Choroid plexus epithelial cell (primary cell): ENCODE measurements at places on chromosomes 1 and 21.

GRCh38 chr1:165533254-165533653 lies 10.5 kb upstream of the LRRC52 start:
- no peak for DNase-seq

DNA sequence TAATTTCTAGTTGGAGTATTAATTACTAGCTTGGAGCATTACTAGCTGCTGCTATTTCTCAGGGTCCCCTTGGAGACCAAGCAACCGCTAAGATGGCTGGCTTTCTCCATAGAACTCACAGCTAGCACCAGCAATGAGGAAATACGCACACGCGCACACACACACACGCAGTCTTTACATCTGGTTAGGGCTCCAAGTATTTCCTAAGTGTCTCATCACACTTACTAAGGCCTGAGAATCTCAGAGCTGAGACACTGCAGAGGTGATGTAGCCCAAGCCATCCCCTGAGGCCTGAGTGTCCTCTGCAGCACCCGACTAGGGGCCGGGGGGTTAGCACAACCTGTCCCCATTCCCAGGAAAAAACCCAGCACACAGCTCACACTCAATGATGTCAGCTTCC lies 42.5 kb downstream of the ITPKB start:
- peak; percentile 26 for DNase-seq

GRCh38 chr1:20058531-20058930 lies 11.5 kb upstream of the PLA2G5 start:
- peak; percentile 52 for DNase-seq

- DNase-seq = no peak
These were observed 260.3 kb downstream of the ASTN1 start for GRCh38 chr1:176904057-176904751.

GRCh38 chr1:236705771-236706170 lies 19.5 kb downstream of the ACTN2 start:
- no peak for DNase-seq

DNA sequence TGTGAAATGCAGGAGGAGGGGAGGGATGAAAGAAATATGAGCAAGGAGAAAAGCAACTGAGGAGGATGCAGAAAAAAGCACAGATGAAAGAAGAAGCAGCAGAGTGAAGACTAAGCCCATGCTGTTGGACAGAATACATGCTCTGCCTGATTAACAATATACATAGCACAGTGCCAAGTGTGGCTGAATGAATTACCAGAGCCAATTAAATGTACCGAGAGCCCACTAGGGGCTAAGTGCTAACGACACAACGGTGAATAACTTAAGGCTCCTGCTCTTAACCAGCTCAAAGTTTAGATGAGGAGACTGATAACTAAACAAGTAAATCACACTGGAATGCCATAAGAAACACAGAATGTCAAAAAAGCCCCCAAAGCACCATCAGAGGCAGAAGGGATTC lies 15.6 kb downstream of the CADM3 start:
- DNase-seq = no peak

- no peak for DNase-seq
These were observed 90.9 kb upstream of the KCNK1 start for GRCh38 chr1:233523047-233523446.

- DNase-seq = no peak
These were observed 54.0 kb upstream of the BOLA1 start for GRCh38 chr1:149845416-149845815.

DNA sequence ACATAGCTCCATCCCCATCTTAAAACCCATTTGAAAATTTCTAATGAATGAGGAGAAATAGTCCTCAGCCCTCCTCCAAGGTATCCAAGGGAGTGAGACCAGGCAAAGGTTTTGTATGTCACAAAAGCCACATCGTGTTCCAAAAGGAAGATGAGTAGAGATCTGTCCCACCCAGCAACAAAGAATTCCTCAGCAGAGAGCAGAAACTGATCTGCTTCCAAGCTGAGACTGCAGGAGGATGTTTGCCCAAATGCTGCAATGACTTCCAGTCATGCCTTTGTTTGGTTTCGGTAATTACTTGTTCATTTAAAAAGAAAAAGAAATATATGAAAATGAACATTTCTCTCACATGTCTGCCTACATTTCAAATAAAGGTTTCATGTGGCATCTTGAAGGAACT lies 186.9 kb downstream of the SETD4 start:
- DNase-seq = no peak

- no peak for DNase-seq
These were observed 9.2 kb downstream of the KCNJ6 start for GRCh38 chr21:37907076-37907475.

DNA sequence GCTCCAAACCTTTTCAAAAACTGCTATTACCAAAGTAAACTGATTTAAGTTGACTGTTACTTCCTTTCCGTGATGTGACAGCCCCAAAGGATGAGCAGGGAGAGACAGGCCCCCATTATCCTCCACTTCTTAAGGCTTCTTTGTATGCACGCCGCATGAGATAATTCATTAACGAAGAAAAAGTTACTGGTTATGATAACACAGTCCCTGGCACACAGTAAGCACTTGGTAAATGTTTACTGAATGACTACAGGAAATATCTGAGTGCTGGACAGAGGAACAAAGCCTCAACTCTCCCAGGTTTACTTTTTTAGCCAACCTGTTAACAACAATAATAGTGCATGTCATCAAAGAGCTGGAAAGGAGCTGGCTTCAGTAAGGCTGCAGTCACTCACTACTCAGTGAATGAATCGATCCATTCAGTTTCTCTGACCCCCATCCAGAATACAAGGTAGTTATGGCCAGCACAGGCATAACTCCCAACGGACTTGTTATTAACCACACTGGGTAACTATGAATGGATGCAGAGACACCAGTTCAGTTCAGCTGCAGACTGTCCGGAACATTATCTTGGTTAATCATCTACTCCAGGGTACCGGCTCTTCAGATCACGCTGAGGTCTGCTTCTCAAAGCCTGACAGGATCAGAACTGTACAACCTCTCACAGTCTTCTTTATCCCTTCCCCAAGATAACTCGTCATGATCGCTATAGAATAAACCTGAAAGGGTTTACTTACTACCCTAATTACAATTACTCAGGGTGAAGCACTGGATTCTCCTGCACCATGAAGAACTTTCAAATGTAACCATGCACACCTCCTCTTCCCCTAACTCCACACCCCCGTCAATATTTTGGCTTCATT lies 58.3 kb downstream of the TGFBR3 start:
- no peak for DNase-seq

- DNase-seq = peak; percentile 36
These were observed 1.9 kb downstream of the RNF11 start for GRCh38 chr1:51238034-51238403.

GRCh38 chr1:54248966-54249365 lies 49.0 kb downstream of the MRPL37 start:
- peak; percentile 15 for DNase-seq

GRCh38 chr1:220979371-220979770 lies 100.1 kb downstream of the HLX start:
- no peak for DNase-seq

DNA sequence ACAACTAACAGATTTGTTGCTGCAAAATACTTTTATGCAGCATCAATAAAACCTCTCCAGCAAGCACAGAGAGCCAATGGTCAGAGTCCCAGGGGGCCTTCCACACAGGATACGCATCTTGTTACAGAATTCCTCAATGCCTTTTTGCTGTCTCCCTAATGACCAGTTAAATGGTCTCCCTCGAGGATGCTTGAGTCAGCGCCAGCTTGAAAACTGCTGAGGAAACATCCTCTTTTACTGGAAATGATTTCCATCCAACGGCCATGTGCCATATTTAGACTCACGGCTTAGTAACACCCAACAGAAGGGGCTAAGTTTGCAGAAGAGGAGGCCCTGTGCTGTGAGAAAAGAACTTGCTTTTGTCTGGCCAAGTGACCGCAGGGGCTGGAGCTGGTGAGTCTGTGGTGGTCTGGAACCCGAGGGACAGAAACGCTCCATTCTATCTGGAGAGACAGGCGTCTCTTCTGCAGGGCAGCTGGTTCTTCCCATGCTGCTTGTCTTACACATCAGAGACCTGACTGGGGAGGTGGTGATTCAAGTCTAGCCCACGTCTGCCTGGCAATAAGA lies 496.4 kb downstream of the SETD4 start:
- peak; percentile 96 for DNase-seq

GRCh38 chr1:228980232-228980937 lies 245.1 kb downstream of the RHOU start:
- DNase-seq = no peak

DNA sequence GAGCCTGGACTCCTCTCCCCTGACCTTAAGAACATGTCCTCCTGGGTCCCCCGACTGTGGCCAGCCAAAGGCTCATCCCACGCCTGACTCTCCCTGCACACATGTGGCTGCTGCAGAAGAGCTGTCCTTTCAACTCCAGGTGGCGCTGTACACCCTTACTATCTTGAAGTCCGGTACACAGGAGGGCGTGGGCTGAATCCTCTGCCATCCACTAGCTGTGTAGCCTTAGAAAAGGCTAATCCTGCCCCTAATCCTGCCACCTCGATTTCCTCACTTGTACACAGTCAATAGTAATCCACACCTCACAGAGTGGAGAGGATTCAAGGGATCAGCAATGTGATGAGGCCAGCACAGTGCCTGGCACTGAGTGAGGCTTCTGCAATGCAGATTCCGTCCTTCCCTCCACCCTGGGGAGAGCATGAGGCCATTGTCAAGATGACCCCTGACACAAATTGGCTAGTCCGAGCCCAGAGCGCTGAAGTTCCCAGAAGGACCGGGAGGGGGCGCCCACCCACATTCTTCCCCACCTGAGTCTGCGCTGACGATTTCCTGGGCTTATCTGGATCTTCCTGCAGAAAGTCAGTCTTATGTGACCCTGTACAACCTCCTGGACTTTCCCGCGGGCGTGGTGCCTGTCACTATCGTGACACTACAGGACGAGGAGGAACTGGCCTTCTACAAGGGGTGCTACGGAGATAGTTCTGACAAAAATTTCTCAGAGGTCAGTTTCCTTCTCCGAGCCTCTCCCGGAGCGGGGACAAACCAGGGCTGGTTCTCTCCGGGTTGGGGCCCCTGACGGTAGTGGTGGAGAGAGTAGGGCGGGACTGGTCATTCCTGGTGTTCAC lies 47.1 kb upstream of the DMBX1 start:
- peak; percentile 88 for DNase-seq

GRCh38 chr1:94723894-94724293 lies 96.3 kb upstream of the SLC44A3 start:
- peak; percentile 55 for DNase-seq

GRCh38 chr21:33289199-33289819 lies 23.1 kb downstream of the IL10RB start:
- peak; percentile 78 for DNase-seq

DNA sequence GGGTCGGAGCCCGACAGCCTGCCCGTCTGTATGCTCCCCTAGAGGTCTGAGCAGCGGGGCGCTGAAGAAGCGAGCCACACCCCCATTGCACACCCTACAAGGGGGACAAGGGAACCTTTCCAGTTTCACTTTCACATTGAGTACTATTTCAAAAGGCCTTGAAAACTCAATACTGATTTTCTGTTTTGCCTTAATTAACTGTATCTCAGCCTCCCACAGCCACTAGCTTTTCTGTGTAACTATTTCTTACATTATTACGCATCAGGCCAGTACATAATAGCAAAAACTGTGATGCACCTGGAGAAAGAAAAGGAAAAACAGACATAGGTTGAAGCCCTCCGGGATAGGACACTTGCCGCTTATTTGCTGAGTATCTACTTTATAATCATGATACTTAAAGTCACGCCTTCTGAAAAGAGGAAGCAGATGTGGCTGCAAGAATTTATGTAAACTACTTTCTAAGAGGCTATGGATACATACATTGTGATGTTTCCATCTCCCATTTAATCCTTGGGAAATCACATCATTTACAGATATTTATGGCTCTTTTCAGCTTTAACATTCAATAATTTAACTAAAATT lies 1719.5 kb downstream of the MRPL39 start:
- DNase-seq = no peak

GRCh38 chr1:26403656-26404055 lies 7.0 kb upstream of the LIN28A start:
- peak; percentile 58 for DNase-seq

- peak; percentile 74 for DNase-seq
These were observed 8.1 kb upstream of the TMEM183A start for GRCh38 chr1:202998836-202999750.

DNA sequence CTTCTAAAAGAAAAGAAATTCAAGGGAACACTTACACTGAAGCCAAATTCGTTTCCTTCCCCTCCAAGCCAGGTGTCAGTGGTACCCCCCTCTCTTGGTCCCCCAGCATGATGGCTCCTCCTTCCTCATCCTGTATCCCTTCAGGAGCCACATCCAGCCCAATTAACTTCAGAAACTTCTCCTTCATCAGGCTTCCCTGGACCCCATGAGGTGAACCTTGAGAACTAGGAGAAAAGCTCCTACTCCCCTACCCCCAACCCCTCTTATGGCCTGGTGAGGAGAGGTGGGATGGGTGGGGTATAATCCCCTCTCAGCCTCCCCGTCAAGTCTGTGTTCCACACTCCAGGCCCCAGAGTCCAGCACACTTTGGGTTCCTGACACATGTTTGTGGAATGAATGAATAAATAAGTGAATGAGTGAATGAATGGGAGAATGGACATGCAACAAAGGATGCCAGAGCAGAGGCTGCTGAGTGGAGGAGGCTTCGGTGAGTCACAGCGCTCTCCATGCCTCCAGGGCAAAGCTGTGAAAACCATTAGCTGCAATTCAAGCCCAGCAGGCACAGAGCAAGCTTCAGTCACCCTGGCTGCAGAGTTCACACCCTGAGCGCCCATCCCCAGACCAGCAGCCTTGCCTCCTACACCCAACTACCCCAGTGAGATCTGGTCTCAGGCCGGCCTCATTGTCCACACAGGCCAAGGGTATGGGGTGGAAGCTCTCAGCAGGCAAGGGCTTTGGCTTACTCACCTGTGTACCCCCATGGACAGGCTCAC lies 43.8 kb downstream of the BATF3 start:
- DNase-seq = no peak

GRCh38 chr1:107570768-107571167 lies 394.2 kb downstream of the VAV3 start:
- DNase-seq = no peak

DNA sequence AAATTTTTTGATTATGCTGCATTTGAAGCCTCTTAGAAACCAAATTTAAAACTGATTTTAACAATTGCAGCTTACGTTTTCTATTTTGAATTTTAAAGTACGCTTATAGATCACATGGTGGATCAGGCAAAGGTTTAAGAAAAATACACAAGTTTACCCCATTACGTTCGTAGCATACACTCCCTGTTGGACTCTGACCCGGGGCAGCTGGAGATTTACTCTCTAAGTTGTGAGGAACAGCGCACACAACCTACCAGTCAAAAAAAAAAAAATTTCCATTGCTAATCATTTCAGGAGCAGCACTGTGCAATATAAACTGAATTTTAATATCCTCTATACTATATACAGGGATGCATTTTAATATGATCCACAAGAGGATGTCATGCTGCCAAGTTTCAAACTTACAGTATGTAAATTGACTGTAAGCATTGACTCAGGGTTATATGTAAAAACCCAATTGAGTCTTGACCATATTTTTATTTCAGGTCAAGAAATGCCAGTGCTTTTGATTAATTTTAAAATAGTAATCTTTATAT lies 20.4 kb downstream of the CSDE1 start:
- no peak for DNase-seq

- no peak for DNase-seq
These were observed 77.4 kb downstream of the ACBD6 start for GRCh38 chr1:180424848-180425457.

GRCh38 chr1:180966744-180967536 lies 54.2 kb downstream of the KIAA1614 start:
- no peak for DNase-seq

- DNase-seq = no peak
These were observed 221.6 kb downstream of the AKT3 start for GRCh38 chr1:243628476-243628907.

GRCh38 chr1:98147280-98147679 lies 226.4 kb upstream of the DPYD start:
- peak; percentile 13 for DNase-seq
